ENCODE measurements at places on chromosomes 1 and 21.

DNA sequence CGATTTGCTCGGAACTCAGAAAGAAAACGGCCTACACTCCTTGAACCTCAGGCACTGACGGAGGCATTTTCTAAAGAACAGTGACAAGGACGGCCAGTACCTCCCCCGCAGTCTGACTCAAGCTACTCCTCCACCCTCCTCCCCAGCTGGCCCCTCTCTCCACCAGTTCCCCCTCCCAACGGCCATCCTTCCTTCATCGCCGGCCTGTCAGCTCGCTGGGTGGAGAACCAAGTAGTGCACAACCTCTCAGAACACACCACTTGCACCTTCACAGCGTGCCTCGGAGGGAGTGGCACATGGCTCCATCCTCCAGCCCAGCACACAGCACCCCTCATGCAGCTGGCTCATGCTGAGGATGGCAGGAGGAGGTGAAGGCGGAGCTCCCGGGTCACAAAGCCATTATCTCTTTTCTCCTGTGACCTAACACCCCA lies 58.8 kb downstream of the TOR1AIP2 start:
- DNase-seq: no peak

DNA sequence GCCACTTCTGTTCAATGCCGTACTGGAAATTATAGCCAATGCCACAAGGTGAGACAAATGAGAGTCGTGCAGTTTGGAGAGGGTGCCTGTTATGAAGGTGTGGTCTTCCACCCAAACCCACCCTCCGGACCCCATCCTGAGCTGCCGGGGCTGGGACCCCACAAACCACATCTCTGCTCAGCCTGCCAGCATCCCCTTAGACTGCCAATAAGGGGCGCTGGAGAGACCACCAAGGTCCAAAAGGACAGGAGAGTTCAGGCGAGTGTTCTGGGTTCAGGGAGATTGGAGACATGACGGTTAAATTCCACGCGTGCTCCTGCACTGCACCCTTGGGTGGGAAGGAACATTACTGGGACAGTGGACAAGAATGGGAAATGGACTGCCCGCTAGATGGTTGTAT lies 48.7 kb upstream of the COL18A1 start:
- no peak for DNase-seq

GRCh38 chr1:15734296-15734695 lies 1.8 kb upstream of the SLC25A34 start:
- DNase-seq: no peak

GRCh38 chr1:116453481-116453880 lies 80.4 kb downstream of the ATP1A1 start:
- DNase-seq: no peak

GRCh38 chr1:38831731-38832369 lies 27.7 kb downstream of the RRAGC start:
- no peak for DNase-seq

- DNase-seq: no peak
These were observed 214.5 kb downstream of the KCNT2 start for GRCh38 chr1:196393742-196394141.

DNA sequence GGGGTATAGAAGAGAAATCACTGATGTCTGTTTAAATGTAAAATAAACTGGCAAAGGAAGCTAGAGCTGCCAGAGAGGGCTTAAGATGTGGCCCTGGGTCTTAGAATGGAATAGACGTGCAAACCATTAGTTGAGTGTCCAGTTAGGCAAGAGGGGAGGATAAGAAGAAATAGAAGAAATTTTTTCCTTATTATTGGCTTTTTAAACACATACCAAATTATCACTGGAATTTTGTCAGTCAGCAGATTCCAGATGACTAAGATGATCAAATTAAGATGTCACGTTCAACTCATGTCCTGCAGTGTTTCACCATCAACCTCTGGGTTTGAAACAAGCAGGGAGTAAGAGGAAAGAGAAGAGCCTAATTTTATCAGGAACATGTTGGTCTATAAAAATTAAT lies 71.6 kb upstream of the C1orf21 start:
- DNase-seq: no peak

- no peak for DNase-seq
These were observed 22.2 kb upstream of the C1orf174 start for GRCh38 chr1:3922201-3922725.

DNA sequence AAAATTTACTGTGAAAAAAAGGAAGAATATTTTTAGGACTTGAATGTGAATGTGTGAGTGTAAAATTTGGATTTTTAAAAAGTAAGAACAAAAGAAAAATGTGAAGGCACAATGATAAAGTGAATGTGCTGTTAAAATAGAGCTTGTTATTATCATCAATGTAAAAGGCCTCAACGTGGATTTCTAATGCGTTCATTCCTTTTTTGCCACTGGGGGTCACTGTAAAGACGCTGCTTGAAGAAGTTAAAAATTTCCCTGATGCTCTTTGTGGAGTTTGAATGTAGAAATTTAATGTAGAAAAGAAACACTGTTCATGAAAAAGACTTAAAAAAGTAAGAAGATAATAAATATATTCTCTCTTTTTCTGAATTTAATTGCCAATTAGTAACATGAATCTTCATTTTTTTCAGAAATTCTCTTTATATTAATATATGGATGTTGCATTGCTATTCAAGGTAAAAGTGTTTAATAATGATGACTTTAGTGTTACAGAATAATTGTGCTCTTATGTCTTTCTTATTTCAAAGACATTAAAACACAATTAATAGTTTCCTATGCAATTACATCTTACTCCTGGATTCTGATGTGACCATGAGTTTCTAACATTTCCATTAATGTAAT lies 161.5 kb downstream of the DNM3 start:
- no peak for DNase-seq

DNA sequence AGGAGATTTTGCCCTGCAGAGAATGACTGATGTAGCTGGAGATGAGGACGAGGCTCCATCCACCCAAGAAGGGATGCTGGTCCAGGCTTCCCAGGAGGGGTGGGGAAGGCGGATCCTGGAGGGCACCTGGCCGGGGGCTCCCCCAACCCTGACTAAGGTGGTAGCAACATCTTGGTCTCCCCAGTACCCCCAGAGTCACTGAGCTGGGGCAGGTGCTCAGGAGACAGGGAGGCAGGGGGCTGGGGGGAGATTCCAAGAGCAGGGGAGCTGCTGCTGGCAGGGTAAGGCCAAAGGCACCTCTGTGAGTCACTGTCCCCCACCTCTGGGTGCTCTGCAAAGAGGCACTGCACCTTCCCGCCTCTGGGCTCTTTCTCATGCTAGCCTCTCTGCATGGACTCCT lies 24.0 kb downstream of the CDCA8 start:
- DNase-seq: no peak

DNA sequence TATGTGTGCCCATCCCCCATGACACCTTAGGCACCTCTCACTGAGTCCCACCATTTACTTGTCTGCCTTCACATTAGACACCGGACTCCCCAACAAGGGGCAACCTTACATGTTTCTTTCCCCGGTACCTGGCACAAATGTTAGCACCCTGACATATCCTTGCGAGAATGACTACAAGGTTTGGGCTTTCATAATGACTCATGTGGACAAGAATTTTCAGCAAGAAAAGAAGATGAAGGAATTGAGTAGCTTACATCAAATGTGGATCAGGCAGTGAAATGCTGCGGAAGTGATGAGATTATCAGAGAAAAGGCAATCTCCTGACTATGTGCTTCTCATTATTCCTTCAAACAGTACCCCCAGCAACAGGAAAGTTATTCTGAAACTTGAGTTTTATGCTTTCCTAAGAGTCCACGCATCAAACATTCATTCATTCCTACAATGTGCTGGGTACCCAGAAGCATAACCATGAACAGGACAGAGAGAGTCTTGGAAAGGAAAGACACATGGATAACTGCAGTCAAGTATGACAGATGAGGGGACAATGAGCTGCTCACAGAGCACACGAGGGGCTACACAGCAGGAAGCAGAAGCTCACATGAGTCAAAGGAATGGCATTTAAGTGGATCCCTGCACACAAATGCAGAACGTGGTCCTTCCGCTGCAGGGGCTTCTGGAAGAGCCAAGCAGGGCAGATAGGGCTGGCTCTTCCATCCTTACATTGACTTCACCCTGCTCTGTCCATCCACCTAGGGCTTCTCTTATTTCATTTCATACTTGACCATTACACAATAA lies 112.1 kb downstream of the PCNX2 start:
- DNase-seq: no peak

DNA sequence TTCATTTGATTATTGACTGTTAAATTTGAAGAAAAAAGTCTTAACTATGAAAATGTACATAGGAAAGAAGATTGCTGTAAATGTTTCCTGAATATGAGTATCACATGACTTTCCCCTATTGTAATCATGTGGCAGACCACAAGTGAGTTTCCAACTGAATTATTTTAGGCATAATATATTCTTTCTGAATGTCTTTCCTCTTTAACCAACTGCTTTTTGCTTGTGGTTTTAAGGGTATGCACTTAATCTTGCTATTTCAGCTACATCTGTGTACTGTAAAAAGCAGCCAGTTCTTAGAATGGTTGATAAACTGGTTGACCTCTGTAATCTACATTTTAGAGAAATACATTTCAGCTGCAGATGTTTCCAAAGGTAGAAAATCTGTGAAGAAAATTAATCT lies 400.7 kb downstream of the NEGR1 start:
- no peak for DNase-seq

- DNase-seq: no peak
These were observed 487.9 kb downstream of the NPHP4 start for GRCh38 chr1:5504364-5504740.

- no peak for DNase-seq
These were observed 6.0 kb upstream of the CLIC4 start for GRCh38 chr1:24739241-24739640.

- no peak for DNase-seq
These were observed 5.8 kb upstream of the SPTA1 start for GRCh38 chr1:158692356-158692755.

DNA sequence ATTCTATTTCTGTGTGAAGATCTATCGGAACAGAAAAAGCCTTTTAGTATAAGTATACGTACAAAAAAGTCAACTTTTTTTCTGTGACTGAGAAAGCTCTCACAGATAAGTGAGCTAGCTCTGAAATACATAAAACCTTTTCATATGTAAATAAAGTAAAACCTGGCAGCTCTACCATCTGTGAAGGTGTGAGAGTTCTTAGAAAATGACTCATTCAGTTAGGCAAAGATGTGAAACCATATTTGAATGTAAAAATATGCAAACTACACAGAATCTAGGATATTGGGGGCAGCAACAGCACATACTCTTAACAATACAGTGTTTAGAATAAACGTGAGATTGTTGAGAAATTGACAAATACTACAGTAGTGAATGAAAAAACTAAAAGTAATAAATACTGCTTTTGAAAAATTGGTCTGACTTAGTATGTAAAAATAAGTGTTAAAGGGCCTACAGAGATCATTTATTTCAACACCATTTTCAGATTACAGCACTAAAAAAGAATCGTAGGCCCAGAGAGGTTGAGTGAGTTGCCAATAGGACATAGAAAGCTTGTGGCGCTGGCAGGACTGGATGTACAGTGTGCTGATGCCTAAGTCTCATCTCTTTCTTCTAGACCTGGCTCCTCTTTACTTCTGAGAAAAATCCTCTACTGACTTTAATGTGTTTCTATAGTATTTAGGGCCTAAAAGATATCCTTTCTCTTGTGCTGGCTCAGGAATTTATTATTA lies 19.8 kb downstream of the ATP6V1G3 start:
- no peak for DNase-seq

GRCh38 chr1:90132306-90132705 lies 137.4 kb downstream of the ZNF326 start:
- no peak for DNase-seq

- DNase-seq: no peak
These were observed 124.2 kb downstream of the GALNT2 start for GRCh38 chr1:230191079-230191804.

DNA sequence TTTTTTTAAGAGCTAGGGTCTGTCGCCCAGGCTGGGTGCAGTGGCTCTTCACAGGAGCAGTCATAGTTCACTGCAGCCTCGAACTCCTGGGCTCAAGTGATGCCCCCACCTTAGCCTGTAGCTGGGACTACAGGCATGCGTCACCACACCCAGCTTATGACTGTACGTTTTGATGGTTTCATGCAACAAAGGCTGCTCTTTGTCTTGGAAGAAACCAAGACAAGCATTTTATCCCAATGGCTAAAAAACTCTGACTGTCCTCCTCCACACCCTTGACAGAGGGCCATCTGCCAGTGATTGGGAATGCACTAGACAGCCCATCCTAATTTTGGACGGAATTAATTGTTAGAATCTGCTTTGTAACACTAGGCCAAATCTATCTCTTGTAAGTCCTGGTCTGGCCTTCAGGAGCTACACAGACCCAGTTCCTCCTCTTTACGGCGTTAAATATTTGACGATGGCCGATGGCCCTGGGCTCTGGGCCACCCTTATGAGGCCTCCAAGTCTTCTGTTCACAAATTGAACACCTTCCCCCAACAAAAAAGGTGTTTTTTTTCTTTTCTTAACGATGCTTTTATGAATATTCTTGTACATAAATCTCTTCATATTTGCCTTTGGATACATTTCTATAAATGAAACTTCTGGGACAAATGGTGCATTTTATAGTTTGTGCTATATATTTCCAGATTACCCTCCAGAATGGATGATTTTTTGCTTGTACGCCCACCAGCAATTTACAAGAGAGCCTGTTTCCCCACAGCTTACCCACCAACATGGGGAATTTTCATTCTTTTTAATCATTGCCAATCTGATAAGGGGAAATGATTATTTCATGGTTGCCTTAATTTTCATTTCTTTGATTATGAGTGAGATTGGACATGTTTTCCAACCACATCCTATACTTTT lies 104.8 kb upstream of the SLC25A33 start:
- DNase-seq: no peak

DNA sequence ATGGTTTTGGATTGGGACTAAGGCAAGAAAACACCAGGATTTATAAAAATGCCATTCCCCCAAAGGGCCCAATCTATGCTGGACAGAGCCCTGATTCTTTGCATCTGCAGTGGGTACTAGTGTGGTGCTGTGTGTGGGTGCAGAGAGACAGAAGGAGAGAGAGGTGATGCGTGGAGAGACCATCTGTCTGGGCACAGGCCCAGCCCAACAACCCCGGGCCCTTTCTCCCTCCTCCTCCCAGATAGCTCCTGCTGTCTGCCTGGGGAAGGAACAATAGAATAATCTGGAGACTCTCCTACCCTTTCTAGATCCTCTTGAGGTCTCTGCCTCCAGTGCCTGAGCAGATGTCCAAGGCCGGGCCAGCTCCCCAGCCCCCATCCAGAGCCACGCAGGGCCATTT lies 15.1 kb downstream of the KIAA1614 start:
- no peak for DNase-seq

DNA sequence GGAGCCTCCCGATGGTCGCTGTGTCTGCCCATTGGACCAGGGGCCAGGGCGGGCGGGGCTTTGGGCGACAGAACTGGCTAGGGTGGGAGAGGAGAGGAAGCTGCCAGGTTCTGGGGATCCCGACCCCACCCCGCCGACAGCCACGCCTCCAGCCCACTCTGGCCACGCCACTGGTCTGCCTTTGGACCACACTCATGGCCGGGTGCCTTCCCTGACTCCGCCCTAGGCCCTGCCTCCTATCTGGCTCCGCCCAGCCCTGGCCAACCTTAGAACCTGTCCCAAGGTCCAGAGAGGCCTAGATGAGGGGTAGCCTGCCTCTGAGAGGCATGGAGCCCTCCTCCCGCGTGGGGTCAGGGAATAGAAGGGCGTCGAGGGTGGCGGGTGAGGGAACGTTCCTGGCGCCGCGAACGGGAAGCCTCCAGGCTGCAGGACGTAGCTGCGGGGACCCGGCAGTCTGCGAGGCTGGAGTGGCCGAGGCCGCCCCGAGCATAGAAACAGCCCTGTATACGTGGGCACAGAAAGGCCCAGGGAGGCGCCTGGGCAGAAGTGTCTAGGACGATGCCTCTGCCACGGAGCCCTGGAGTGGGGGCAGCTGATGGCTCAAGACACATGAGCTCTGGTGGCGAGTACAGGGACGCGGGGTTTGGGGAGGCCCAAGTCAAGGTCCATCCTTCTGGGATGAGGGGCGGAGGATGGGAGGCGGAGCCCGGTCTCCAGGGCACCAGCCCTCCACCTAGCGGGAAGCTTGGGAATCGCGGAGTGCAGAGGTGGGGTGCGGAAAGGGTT lies 11.5 kb upstream of the COL16A1 start:
- DNase-seq: peak; percentile 10

Measured in stimulated activated CD4-positive, alpha-beta T cell treated with anti-CD3 and anti-CD28 coated beads, Interleukin-15, amount 100 ng/mL, for 1 hour (primary cell).